ENCODE measurements at places on chromosomes 3 and 15.

GRCh38 chr3:1439395-1439794 is 346.6 kb downstream of the CNTN6 start:
- DNase-seq, result no peak

DNA sequence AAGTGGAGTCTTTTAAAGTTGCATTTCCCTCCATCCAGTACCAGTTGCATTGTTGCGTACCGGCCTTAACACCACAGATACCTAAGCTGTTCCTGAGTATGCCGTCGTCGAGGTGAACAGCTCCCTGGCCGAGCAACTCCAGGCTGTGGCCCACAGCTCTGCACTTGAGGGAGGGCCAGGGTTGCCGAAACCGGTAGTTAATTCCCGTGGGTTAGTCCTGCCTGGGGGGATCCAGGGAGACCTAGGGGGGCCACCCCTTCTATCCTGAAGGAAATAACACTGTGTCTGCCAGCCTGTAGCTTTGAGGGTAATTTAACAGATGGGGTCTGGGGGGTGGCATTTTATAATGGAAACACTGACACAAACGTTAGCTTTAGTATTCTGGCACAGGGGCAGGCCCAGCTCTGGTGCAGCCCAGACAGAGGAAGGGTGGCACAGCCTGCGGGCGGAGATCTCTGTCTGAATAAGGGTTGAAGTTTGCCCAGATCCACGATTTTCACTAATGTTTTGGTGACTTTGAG is 60.8 kb downstream of the RGMA start:
- no peak for DNase-seq

DNA sequence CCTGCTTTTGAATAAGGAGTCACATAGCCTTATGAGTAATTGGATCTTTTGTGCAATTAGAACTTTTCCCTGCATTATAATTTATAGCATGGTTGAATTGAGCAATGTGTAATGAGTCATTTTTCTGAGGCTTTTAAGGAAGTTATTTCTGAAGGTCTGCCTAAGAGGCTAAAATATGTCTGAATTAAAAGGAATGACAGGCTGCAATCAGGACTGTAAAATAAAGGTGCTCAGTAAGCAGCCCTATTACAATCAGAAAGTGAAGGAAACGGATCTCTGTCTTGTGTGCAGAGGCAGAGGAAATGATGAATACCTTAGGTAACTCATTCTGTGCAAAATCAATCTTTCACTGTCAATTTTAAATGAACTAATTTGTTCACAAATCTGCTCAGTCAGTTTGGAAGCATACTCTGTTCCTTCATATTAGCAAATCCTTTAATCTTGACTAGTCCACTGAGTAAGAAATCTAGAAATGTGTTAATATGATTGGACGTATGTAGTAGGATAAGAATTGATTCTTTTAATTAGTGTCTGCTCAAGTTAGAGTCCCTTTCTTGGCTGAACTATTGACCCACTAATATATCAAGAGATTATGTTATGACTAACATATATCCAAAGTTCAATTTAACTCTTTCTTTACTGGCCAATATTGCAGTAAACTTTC is 290.1 kb downstream of the ZIC1 start:
- DNase-seq, result no peak

- no peak for DNase-seq
Measured at GRCh38 chr3:195101001-195101583, 169.9 kb downstream of the XXYLT1 start.

GRCh38 chr3:2950159-2950558 is 160.0 kb downstream of the IL5RA start:
- DNase-seq, result no peak

DNA sequence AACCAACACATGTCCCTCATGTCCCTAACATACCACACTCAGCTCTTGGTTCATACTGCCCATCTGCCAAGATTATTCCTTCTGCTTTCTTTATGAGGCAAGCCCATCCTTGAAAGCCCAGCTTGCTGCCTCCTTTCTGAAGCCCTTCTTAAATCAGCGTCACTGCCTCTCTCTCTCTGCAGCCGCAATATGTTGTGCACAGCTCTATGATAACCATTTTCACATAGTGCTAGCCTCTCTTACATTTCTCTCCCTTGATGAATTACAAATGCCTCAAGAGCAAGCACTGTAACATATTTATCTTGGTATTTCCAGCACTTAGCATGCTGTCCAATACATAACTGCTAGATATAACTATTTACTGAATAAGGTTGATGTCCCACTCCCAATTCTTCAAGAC is 86.5 kb downstream of the TNIK start:
- DNase-seq, result no peak

DNA sequence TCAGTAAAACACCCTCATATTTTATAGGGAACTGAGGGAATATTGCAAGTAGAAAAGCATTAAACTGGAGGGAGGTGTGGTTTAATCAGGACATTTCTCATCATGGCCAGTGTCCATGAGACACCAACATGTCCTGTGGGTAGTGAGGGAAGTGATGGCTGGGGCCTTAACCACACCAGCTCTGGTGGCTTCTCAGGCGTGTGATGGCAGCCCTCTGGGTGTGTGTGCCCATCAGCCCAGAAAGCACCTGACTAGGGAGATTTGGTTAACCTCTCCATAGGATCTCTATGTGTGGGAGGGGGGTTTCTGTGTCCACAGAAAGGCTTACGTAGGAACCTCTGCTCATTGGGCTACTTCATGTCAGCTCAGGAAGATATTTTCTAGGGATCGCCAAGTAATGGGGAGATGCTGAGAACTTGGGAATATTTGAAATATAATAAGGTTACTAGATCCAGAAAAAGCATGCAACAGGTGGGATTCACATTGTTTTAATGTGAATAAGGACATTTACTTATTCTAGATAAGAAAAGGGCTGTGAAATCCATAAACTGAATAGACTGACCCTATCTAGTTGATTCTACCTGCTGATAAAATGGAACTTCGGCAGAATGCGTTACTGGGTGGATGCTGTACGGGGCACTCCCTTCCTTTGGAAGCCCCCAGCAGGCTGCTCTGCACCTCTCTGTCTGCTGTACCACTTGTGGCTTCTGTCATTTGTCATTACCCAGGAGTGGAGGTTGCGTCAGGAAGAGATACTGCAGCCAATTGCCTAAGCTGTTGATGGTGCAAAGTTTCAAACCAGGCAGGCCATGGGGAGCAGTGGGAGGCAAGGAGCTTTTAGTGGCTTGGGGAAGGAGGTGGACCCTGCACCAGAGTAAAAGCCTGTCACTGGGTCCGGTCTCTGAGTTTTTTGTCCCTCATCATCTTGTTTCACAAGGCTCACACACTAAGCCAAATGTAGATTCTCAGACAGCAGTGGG is 21.5 kb downstream of the PDHB start:
- no peak for DNase-seq

DNA sequence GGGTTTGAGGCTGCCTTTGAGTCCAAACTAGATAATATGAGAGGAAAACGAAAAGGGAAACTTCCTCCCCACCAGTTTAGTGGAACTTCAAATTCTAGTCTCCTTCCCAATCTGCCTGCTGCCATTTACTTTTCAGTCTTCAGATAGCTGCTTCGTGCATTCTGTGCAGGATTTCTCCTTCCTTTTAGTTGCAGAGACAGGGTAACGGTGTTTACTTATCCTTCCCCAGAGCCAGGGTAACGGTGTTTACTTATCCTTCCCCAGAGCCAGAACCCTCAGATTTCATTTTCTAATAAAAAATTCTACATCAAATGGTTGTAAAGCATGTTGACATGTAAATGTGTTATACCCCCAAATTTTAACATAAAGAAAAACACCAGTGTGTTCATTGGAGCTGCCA is 282.6 kb downstream of the VPS13C start:
- no peak for DNase-seq

- no peak for DNase-seq
Measured at GRCh38 chr15:26069231-26069641, 206.1 kb upstream of the ATP10A start.

Data from activated T-cell treated with anti-CD3 and anti-CD28 coated beads for 1 hour (primary cell).